ENCODE measurements at places on chromosomes 5 and 9. TPM values are rescaled to one million over a fixed set of nuclear protein-coding genes. Genes with fewer than 3 reads are reported as not detected.
A peak's percentile ranks its signal among the peaks of the same experiment; 100 is the strongest.

Gene CATSPER3
- total RNA-seq: 0.68 TPM

Gene PCDHGB4
- total RNA-seq: 4.4 TPM

Gene GRM6
- total RNA-seq: not detected

Gene MARCOL
- total RNA-seq: not detected

Gene PCDHGA9
- total RNA-seq: 3.6 TPM

Gene ECM2
- total RNA-seq: 17.6 TPM

Gene HEMGN
- 0.10 TPM for total RNA-seq

- no peak for DNase-seq
Observed at GRCh38 chr9:113154946-113155345, 4.1 kb downstream of the SLC31A2 start.

DNA sequence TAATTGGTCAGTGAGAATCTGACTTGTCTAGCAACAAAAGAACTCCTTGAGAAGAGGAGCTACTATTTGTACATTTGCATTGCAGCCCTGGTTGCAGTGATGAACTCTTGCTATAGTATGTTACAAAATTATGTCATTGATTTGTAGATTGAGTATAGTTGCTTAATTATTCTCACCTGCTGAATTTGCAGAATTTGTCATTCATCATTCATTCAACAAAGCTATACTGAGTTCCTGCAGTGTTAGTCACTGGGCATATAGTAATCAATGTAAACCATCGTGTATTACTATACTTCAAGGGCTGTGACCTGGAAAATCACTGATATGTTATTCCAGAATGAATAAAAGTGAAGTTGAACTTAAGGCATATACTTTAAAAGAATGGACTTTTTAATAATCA is 50.1 kb downstream of the SLC1A3 start:
- no peak for DNase-seq

- DNase-seq: no peak
Observed at GRCh38 chr9:120454467-120454866, 125.5 kb downstream of the CDK5RAP2 start.

DNA sequence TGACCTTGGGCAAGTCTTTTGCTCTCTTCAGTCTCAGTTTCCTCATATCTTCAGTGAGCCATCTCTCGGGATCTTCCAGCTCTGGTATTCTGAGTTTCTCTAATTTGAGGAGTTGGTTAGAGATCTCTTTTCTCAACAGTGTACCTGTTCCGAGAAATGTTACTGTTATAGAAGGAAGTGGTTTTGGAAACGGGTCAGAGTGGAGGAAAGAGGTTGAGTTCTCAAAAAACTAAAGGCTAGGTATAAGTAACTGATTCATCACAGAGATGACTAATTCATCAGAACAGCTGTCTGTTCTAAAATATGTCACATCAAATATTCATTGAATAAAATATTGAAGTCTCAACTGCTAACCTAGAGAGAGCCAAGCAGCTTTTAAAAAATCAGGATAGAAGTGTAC is 106.6 kb downstream of the PALM2AKAP2 start:
- DNase-seq: no peak

DNA sequence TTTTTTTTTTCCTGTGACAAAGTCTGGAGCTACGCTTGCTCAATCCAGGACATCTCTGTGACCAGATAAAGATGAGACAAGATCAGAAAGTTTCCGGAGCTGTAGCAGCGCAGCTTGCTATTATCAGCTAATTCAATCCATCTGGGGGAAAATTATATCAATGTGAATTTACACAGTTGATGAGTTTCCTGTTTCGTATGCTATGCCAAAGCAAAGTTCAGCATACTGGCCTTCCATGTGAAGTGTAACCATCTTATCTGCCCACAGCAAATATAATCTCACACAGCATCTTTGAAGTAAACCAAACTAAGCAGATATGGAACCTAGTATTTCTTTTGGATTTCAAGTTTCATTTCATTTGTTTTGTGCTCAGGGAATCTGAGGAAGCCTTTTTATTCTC is 1767.7 kb downstream of the EFNA5 start:
- no peak for DNase-seq

GRCh38 chr9:7859701-7860334 is 60.2 kb upstream of the DMAC1 start:
- no peak for DNase-seq

DNA sequence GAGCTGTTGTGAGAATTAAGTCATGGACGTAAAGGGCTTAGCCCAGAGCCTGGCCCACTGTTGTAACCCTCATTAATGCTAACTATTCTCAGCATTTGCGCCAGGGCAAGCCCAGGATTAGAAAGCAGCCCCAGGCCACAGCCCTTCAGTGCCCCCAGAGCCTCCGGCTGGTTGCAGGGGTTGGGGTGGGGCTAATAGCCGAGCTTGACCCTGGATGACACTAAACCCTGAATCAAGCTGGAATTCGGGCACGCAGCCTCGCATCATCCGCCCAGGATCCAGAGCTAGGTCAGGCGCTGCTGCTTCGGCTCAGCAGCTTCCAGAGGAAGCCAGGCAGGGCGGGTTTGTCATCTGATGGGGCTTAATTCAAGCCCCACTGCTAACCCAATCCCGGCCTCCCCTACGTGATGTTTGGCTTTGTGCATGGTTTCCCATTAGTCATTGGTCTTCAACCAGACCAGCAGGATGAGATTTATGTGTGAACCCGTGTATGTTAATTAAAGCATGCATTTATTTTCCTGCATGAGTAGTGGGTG is 1.2 kb upstream of the MEGF9 start:
- peak; percentile 68 for DNase-seq

- DNase-seq: no peak
Observed at GRCh38 chr5:57184322-57184721, 10.5 kb downstream of the GPBP1 start.

GRCh38 chr5:111347021-111347420 is 122.8 kb downstream of the CAMK4 start:
- no peak for DNase-seq

- DNase-seq: peak; percentile 65
Observed at GRCh38 chr9:112487008-112487798, 576 bp downstream of the KIAA1958 start.

DNA sequence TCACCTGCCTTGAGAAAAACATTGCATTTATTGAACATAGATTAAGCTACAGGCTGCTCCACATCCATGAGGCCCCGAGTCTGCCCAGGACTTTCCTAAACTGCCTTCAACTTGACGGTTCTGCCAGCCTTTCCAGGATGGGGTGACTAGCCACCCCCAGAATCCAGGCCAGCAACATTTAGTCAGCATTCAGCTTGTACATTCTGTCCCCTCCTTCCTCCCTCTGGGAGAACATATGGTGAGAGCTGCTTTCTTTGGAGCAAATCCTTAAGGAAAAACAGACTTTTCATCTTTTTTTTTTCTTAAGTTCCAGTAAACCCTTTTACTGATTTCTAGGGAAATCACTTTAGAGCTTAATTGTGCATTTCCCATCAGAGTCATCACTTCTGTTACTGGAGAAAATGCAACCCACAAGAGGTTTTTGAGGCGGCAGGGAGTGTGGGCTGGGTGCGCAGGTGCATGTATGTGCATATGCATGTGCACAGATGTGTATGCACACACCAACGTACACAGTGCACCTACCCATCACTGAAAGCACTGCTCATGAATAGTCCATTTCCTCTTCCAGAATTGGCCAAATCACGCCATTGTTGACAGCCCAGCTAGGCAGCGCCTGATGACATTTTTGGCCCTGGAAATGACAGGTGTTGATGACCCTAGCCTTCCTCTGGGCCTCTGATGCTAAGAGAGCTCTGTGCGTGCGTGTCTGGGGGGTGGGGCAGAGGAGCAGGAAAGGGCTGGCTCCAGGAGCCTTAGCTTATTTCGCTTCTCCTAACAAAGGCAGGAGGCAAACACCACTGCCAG is 145.6 kb downstream of the HSD17B3 start:
- DNase-seq: peak; percentile 40

- DNase-seq: no peak
Observed at GRCh38 chr9:14158916-14159315, 155.0 kb downstream of the NFIB start.

DNA sequence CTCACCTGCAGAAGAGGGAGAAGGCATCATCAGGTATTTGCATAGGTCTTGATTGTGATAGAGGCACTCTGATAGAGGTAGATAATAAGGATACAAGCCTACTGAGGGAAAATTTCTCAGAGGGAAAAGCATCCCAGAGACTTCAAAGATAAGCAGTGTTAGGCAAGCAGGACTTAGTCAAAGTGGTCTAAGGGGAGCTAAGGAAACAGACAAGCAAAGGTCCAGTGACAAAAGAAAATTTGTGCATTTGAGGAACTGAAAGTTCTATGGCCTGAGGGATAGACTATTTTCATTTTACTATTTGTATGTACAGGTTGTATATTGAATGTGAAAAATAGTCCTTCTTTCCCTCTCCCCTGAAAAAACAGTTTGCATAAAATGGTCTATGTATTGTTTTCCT is 27.4 kb downstream of the OXCT1 start:
- no peak for DNase-seq

DNA sequence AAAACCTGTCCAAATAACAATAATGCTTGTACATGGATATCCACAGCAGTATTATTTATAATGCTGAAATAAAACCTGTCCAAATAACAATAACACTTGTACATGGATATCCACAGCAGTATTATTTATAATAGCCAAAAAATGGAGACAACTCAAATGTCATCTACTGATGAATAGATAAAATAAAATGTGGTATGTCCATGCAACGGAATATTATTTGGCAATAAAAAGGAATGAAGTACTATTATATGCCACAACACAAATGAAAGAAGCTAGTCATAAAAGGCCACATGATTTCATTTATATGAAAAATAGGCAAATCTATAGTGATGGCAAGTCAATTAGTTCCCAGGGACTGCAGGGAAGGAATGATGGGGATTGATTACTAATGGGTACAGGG is 31.8 kb upstream of the GRAMD2B start:
- DNase-seq: no peak

- no peak for DNase-seq
Observed at GRCh38 chr5:32507738-32508434, 63.3 kb upstream of the ZFR start.

DNA sequence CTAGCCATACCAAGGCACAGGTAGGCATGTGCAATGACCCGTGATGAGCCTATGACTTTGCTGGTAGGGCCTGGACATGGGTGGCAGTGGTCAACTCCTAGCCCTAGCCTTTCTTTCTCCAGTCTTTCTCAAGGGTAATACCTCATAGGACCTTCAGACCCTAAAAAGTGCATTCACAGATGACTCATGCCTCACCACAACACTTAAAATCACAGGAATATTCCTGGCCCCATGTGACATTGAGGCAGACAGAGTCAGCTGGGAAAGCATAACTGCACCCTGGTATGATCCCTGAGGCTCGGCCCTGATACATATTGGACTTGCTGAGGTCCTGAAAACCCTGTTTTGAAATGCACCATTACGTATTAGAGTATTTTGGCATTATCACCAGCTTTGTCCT is 449.5 kb downstream of the HINT1 start:
- DNase-seq: no peak

DNA sequence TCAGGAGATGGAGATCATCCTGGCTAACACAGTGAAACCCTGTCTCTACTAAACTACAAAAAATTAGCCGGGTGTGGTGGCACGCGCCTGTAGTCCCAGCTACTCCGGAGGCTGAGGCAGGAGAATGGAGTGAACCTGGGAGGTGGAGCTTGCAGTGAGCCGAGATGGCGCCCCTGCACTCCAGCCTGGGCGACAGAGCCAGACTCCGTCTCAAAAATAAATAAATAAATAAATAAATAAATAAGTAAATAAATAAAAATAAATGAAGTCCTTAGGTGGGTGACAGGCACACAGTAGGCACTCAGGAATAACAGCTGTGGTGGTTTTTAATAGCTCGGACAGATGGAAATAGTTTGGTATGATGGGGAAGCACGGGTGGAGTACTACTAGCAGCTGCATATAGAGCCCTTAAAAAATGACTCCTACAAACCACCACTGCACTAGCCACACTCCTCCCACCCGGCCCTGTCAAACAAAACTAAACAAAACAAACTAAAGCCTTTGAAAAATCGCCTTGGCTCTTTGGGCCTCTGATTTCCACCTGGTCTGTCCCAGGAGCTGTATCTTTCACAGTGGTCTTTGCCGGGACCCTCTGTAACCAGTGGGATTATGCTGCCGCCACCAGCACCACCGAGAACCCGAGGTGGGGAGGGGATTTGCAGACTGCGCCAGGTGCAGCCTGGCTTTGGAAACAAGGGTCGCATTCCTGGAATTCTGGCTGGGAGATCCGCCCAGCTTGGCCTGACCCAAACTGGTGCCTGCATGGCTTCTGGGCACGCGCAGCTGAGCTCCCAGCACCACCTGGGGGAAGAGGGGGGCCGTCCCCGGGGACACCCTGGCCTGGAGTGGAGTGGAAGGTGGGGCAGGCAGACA is 5.1 kb upstream of the WDR5 start:
- peak; percentile 62 for DNase-seq

Measured in left cardiac atrium (tissue), 4 donors.